Astrocyte (in vitro differentiated cells and primary cell): ENCODE measurements at places on chromosomes 2 and 18.

DNA sequence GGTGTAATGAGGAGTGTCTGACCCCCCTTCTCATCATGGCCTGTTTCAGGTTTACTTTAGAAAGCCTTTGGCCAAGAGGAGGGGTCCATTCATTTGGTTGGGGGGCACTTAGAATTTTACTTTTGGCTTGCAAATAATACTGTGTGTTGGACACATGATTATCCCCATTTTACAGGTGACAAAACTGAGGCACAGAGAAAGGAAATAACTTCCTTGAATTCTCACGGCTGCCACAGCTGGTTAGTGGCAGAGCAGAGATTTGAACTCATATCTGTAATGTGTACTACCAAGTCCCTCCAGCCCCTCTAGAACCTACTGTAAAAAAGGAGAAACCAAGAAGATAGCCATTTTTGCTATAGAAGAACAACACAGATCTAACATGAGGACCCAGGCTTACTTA lies 124.8 kb upstream of the NDUFV2 start:
- DNase-seq, result no peak

- DNase-seq, result no peak
These were observed 14.2 kb downstream of the SEPTIN2 start for GRCh38 chr2:241329669-241330615.

GRCh38 chr2:26982102-26982742 lies 11.8 kb downstream of the MAPRE3 start:
- DNase-seq, result peak; percentile 37

- DNase-seq, result peak; percentile 13
These were observed 7.6 kb downstream of the FN1 start for GRCh38 chr2:215428060-215428910.

DNA sequence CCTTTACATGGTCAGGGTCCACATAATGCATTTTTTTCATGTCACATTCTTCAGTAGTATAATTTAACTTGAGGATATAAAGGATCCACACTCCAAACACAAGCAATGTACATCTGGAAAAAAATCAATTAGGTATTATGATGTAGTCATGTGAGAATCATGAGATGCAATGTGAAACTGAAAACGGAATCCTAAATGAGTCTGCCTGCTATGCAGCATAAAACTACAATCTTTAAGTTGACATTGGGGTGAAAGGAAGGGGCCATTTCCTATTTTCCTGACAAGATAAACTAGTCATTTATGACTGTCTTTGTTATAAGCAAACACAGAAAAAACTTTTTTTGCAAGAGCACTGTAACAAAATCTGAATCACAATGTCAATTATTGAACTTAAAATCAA lies 27.6 kb downstream of the ST3GAL5 start:
- no peak for DNase-seq

DNA sequence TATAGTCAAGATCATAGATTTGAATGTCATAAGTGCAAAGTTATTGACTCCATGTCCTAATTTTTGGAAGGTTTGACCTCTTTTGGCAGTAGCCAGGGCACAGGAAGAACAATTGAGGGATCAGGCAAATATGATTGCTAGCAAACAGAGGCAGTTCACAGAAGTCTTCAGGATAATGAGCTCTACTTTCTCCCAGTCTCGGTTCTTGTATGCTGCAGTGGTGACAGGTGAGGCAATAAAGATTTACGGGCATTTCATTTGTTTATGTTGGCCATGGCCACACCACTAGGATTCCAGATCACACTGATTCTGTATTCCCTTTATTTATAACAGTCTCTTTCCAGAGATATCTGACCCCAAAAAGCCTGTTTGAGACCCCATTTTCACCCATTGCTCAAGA lies 137.5 kb downstream of the UBR3 start:
- no peak for DNase-seq

DNA sequence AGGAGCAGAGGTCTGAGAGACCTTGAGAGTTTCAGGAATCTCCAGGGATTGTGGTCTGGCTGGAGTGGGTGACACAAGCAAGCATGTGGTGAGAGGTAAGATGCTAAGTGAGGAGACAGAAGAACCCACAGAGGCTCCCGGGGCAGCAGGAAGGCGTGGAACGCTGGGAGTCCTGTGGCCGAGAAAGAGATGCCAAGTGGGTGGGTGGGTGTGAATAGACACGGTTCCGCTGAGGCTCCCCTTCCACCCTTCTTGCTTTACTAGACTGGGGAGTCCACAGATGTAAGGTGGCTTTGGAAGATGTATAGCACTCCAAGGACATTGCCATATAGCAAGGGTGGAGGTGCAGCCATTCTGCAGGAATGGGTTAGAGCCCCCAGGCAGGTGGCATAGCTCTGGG lies 4.2 kb downstream of the TEX51 start:
- no peak for DNase-seq

DNA sequence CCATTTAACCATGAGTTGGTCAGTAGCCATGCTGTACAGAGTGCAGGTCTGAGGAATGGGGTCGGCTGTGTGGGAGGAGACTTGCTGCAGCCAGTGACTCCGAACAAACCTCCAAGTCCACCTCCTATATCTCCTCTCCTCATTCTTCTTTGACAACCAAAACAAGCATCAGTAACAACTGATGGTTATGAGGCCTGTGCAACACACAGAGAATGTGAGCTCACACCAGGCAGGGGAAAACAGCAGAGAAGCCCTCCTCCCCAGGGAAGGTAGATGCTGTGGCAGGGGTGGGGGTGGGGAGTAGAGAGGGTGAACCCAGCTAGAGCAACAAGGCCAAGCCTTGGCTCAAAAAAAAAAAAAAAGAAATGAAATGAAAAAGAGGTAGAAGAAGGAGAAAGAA lies 12.3 kb upstream of the CNGA3 start:
- peak; percentile 14 for DNase-seq

- no peak for DNase-seq
These were observed 84.8 kb upstream of the GPC1 start for GRCh38 chr2:240350696-240351087.

DNA sequence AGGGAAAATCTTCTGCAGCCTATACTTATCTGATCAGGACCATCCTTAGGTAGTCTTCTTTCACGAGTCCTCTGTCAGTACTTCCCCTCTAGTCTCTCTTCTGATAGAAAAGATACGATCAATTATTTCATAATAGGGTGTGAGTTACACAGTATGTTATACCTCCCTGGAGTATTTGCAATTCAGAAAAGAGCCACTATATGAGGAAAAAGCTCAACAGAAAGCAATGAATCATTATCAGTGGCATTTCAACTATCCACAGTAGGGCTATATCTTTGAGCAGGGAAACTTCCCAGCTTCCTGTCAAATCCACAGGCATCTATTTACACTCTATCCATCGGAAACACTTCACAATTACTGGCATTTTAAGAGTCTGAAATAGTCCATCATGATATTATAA lies 105.3 kb upstream of the ACVR2A start:
- DNase-seq, result peak; percentile 55

GRCh38 chr2:152513029-152513428 lies 178.1 kb downstream of the FMNL2 start:
- no peak for DNase-seq

DNA sequence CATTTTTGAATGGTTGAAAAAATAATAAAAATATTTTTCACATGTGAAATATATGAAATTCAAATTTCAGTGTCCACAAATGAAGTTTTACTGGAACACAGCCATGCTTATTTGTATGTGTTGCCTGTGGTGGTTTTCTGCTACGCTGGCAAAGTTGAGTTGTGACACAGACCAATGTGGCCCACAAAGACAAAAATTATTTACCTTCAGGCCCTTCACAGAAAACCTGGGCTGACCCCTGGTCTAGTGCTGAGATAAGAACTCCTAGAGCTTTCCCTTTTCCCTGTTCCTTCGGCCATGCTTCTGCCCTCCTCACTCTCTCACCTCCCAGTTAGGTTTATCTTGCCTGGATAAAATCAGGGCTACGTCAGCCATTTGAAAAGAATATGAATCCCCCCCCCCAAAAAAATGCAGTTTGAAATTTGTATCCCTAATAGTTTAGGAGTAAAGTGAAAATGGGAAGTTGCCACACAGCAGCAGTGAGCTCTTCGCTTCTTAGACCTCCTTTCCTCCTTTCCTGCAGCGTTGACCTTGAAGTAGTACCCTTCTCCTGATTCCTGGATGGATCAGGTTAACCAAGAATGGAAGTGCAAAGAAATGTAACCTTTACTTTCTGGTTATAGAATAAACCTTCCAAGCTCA lies 91.0 kb downstream of the LIMS1 start:
- no peak for DNase-seq

DNA sequence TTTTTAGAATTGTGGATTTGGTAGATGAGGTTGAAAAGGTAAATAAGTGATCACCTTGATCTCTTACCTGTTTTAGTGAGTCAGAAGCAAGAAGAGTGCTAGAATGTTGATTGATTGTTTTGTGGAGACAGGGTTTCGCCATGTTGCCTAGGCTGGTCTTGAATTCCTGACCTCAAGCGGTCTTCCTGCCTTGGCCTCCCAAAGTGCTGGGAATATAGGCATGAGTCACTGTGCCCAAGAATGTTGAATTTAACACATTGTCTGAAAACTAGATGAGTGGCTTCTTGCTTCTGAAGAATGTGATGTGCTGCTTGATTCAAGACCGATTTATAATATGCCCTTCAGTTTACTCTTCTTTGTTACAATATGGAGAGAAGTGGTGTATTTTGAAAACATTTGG lies 121.3 kb downstream of the FMNL2 start:
- DNase-seq, result peak; percentile 70

- DNase-seq, result peak; percentile 44
These were observed 149.4 kb upstream of the PTPRM start for GRCh38 chr18:7417727-7418126.

DNA sequence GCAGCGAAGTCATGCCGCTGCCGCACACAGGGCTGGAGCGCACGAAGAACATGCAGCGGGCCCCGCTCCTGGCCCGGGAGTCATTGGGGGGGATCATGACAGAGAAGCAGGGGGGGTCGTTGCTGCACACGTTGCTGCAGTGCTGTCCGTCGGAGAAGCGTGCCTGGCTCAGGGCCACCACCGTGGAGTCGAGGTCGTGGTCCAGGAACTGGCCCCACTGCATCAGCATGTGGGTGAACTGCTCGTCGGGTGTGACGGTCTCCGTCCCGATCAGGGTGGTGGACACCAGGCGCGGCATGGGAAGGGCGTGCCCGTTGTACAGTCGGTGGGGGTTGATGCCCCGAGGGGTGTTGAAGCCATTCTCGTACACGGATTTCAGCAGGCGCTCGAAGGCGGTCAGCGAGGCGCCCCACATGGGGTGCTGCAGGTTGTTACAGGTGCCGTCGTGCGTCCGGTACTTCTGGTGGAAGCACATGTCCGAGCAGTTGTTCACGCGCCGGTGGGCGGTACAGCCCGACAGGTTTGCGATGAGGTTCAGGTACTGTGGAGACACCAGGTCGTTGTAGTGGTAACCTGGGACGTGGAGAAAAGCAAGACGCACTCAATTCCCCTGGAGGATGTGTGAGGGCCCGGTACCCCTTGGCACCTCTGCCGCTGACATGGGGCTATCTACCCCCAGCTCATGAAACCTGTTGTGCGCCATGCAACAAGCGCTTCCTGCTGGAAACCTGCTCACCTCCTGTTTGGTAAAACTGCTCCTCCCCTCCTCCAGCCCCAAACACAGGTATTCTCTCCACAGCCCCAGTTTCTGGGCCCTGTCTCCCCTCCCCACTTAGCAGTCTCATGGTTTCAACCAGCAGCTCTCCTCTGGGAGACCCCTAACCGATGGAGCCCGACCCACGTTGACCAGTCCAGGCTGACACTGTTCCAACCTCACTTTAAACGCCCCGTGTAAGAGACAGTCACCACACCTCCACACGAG lies 94.9 kb downstream of the PXDN start:
- no peak for DNase-seq

DNA sequence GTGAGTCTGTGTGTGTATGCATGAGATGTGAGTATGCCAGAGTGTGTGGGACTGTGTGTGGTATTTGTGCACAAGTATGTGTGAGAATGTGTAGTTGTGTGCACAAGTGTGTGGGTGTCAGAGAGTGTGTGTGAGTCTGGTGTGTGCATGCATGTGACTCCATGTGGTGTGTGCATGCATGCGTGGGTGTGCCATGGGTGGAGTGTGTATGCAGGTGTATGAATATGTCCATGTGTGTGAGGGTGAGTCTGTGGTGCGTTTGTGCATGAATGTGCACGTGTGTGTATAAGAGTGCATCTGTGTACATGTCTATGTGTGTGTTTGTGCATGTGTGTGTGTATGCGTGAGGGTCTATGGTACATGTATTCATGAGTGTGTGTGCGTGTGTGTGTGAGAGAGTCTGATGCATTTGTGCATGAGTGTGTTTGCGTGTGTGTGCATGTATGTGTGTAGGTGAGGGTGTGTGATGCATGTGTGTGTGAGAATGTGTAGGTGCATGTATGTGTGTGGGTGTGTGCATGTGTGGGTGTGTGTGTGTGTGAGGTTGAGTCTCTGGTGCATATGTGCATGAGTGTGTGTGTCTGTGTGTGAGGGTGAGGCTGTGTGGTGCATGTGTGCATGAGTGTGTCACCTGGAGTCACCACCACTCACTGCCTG lies 226.8 kb downstream of the LDLRAD4 start:
- no peak for DNase-seq

DNA sequence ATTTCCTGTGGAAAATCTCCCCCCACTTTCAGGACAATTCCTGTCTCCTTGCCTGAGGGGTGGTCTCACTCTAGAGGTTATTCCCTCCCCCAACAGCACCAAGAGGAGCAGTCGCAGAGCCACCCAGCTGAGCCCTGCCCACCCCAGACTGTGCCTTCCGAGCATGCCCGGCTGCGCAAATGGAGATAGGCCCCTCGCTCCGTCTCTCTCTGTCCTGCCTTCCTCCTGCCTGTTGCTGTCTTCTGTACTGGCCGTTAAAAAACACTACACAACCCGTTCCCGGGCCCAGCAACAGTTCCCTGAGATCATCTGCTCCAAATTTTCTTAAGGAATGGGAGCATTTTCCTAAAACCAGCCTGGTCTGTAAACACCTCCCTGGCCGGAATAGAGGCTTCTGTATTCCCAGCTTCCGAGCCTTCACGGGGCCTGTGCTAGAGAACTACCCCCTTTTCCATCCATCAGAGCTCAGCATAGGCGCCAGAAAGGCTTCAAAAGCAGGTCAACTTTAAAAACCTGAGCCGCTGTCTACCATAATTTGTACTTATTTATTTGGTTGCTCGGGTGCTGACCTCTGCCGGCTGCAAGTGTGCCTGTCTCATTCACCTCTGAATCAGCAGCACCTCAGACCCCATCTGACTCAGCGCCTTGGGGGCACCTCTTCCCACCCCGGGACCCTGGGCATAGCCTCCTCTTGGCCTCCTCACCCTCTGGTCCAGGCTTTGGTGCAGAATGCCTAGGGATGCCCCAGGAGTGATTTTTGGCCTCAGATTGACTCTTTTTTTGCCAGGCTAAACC lies 159.4 kb downstream of the PXDN start:
- no peak for DNase-seq
